ENCODE measurements at places on chromosomes 2 and 18.

GRCh38 chr2:191569025-191569424, 108.9 kb upstream of the NABP1 start:
- no peak for DNase-seq

DNA sequence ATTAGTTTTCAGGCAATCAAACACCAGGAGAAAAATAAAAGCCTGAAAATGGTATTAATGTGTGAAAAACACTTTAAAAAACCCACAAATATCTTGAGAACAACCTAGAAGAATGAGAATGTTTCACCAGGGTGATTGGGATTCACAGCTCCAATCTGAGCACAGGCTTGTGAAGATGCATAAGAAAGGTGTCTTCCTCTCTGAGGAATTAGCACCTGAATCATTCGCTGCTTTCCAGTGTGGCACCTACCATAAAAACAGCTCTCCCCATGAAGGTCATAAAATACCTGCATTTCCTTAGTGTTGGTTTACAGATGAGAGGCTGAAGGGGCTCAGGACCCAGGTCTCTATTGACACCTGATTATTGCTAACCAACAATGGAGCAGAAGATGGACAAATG, 499.7 kb upstream of the KLHL29 start:
- no peak for DNase-seq

DNA sequence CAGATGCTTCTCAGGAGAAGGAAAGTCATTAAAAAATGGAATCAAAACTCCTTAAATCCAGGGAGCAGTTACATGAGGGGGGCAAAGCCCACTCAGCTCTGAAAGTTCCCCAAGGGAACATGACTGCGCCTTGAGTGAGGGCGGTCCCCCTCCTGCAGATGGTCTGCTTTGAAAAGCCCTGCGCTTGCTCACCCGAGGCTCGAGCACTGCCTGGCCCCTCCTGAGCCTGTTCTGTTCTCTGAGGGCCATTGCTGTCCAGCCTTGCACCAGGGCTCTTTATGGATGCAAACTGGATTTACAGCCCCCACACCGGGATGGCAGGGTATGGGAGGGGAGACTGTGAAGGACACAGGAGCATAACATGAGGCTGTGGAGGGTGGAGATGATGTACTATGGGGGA, 37.8 kb upstream of the DNMT3A start:
- DNase-seq = no peak

- DNase-seq = no peak
Observed at GRCh38 chr2:111219734-111220505, 99.2 kb downstream of the BCL2L11 start.

DNA sequence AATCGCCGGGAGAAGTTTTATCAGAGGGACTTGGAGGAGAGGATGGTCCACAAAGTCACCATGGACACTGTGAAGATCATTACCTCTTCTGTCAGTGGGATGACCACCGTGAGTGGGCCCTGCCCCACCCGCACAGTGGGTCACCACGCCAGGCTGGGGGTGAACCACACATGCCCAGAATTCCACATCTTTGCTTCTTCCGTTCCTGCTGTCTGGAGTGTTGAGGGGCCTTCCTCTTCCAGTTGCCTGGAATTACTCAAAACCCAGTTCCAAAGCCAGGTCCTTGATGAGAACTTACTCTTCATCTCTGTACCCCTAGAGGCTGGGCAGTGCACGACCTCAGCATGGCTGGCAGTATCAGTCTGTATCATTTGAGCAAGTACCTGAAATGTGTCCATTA, 22.1 kb downstream of the MROH2A start:
- DNase-seq = no peak

- no peak for DNase-seq
Observed at GRCh38 chr2:178223806-178224205, 29.5 kb downstream of the OSBPL6 start.

DNA sequence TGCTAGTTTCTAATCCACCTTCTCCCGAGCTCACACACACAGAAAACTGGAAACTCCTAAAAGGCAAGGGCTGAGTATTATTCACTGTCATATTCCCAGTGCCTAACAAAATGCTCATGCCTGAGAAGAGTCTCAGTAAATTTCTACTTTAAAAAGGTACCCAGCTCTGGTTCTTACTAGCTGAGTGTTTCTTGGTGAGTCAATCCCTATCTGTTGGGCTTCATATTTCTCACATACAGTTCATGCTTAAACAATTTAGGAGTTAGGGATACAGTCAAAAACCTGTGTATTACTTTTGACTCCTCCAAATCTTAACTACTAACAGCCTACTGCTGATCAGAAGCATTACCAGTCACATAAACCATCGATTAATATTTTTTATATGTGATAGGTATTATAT, 204.9 kb downstream of the EN1 start:
- no peak for DNase-seq

GRCh38 chr18:76491776-76492668, 3.0 kb downstream of the ZNF516 start:
- DNase-seq = no peak

- no peak for DNase-seq
Observed at GRCh38 chr2:152549423-152549822, 167.8 kb downstream of the PRPF40A start.

GRCh38 chr18:29378651-29379136, 1201.8 kb upstream of the CDH2 start:
- DNase-seq = no peak

DNA sequence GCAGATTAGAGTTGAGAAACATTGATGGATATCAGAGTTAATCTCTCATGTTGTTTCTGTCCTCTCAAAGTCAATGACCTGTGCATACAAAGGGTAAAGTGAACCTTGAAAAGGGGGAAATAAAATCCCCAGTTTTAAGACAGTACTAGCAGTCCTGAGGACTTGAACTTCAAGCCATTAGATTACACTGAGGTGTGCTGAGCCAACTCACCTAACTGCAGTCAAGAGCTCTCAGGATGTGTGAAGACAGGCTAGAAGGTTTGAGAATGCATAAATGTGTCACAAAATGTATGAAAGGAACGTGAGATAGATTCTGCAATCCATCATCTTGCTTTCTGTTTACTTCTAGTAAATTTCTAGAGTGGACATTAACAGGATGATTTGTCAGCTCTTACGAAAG, 35.5 kb downstream of the DOCK10 start:
- no peak for DNase-seq

DNA sequence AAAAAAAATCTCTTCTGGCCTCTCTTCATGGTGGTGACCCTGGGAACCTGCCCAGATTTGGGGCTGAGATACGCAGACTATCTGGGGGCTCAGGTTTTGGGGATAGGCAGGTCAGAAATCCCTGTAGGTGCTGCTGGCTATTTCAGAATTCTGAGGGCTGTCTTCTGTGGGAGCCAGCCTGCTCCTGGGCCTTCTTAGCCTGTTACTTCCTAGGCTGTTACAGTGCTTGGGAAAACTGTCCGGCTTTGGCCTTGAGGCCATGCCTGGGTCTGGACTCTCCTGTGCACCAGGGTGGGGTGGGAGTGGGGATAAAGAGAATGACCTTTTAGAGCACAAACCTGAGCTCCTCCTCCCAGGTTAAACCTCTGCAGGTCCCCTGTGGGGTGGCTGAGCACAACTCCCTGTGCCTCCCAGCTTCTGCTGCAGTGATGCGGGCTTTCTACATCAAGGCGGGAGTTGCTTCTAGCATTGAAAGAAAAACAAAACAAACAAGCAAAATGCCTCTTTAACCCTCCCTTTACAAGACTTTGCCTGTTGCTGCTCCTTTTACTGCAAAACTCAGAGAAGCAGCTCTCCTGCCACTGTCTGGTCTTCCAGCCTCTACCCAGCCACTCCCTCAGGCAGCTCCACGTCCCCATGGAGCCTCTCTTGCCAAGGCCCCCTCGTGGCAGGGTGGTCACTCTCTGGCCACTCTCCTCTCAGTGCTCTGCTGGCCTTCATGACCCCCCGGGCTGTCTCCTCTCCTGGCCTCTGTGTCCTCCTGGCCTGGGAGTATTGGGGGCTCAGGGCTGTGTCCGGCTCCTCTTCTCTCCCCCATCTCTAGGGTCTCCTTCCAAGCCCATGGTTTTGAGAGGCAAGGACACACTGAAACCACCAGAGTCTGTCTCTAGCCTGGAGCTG, 293.0 kb upstream of the HS6ST1 start:
- no peak for DNase-seq

DNA sequence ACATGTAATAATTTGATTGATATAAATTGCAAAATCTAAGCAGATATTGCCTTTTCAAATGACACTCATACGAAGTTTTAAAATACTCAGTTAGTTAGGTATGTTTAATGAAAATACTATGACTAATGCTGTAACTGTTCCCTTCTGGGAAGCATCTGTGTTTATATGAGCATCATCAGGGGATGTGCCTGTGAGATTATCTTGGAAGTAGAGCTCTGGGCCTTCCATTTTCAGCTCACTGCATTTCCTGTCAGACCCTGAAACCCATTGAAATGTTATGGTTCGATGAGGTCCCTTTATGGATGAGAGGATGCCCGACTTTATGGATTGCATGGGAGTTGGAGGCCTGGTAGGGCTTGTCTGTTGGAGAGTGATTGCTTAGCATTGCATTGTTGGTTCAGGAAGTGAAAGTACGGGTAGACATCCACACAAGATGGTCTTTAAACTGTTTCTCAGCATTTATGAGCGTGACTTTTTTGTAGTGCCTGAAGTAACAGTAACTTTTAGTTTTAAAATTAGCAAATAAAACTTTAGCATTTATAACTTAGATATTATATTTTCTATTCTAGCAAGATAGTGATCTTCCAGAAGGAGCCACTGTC, 28.7 kb downstream of the ELP2 start:
- DNase-seq = no peak

GRCh38 chr18:48950536-48951447, at the start of gene SMAD7:
SMAD7 (minus strand) TSS chr18:48950965; CDS start chr18:48950424, 541 bp downstream.
- no peak for DNase-seq

GRCh38 chr2:3195641-3196476, 181.8 kb downstream of the EIPR1 start:
- peak; percentile 65 for DNase-seq

DNA sequence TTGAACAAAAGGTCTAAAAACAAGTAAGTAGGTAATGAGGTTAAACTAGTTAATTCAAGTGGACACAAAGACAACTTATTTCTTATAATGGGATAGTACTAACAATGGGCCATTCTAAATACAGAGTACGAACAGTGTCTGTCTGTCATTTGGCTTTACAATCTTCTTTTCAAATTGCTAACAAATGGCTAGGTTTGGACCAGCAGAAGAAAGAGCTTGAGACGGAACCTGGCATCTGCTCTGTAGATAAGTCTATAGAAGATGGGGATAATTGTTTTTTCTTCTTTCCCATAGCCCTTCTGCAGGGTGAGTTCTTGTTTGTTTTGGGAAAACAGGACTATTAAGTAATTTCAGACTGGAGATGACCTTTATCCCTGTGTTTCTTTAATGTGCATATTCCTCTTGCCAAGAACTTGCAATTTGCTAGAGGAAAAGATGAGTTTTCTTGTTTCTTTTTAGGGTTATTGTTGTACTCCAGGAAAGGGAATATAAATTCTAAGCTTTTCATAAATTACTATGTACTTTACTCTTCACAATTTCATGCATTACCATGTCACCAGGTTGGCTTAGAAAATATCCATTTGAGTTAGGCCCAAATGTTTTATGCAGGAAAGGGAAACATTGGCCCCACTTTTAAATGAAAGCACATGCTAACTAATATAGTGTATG, 500.5 kb upstream of the SYT4 start:
- DNase-seq = no peak

DNA sequence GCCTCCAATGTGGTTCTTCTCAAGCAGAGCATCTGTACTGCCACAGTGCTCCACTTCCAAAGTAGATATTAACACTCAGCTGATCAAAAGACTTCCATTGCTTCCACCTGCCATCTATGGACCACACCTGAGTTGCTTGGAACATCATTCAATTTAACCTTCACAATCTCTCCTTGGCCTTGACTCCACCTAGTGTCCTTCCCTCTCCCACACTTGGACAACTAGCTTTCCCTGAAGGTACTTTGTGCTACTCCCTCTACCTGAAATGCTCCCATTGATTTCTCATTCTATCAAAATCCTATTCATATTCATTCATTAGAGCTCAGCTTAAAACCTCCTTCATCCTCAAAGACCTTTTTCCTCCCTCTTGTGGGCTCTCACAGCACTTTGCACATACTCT, 48.7 kb downstream of the SOWAHC start:
- no peak for DNase-seq

GRCh38 chr2:168543935-168544334, 87.9 kb downstream of the CERS6 start:
- no peak for DNase-seq

- peak; percentile 14 for DNase-seq
Observed at GRCh38 chr2:227407591-227408151, 19.9 kb upstream of the SCYGR1 start.

- peak; percentile 76 for DNase-seq
Observed at GRCh38 chr18:56748698-56749268, 97.6 kb downstream of the WDR7 start.

DNA sequence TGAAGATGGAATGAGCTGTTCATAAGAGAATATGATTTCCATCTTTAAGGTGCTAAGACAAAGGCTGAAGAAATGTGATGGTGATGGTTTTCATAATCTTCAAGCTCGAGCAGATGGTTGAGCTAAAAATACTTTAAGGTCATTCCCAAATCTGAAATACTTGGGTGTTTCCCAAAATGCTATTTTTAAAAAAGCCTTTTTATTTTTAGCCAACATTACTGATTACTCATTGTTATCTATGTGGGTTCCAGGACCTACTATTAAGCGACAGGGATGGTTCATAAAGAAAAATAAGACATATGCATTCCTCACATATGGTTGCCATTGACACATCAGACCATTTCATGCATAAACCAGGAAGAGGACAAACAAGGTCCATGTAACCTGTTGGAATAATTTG, 298.5 kb downstream of the PLCL1 start:
- DNase-seq = no peak

GRCh38 chr2:85399183-85399455, 11.0 kb downstream of the CAPG start:
- no peak for DNase-seq

DNA sequence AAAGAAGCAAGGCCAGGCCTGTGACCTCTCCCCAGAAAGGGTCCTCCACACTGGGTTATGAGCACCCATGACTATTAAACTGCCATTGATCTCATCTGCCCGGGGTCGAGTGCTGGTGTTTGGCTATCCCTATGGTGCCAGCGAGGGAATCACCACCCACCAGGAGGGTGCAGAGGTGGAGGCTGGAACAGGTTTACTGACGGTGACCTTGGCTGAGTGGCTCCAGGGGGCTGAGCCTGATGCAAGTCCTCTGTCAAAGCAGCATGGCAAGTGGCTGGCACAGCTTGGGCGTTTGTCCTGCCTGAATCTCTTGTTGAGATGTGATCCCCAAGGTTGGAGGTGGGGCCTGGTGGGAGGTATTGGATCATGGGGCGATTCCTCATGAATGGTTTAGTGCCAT, 196.4 kb upstream of the HDAC4 start:
- no peak for DNase-seq

GRCh38 chr18:58213440-58213839, 169.4 kb downstream of the NEDD4L start:
- DNase-seq = peak; percentile 63

DNA sequence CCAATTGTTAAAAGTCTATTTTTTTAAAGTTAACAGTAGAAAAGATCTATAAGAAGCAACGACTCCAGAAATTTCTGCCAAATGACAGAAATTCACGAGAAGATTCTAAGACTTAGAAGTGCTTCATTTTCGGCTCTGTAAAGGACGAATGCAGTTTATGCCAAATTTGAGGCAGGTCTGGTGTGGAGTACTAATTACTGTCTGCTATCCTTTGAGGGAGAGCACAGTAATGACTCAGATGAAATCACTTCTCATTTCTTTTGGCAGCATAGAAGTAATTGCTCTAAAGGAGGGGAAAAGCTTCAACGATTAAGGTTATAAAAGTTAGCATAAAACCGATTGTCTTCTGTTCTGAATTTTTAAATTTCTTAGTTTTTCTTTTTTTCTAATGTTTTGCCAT, 11.4 kb downstream of the G6PC2 start:
- peak; percentile 30 for DNase-seq

- DNase-seq = no peak
Observed at GRCh38 chr2:99572373-99573164, 82.8 kb upstream of the REV1 start.

Data from hematopoietic multipotent progenitor cell treated with erythropoietin and hydrocortisone succinate and interleukin-3 and kit ligand, for 4 days (in vitro differentiated cells).